ENCODE measurements at places on chromosomes 5 and 9.

DNA sequence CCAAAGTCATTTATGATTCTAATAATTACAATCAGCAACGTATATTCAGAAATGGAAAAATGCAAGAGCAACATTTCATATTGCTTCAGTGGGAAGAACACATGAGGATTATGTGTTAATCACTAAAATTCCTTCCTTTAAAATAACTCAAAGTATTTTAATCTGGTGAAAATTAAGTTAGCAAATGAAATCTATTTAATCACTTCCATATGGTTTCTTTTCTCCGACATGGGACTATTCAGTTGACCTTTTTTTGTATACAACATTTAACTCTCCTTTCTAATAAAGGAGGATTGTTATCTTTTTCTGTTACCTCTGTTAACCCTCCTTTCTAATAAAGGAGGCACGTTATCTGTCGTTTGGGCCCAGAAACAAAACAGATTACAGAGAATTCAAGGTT, 59.9 kb downstream of the HOMER1 start:
- DNase-seq, result no peak

DNA sequence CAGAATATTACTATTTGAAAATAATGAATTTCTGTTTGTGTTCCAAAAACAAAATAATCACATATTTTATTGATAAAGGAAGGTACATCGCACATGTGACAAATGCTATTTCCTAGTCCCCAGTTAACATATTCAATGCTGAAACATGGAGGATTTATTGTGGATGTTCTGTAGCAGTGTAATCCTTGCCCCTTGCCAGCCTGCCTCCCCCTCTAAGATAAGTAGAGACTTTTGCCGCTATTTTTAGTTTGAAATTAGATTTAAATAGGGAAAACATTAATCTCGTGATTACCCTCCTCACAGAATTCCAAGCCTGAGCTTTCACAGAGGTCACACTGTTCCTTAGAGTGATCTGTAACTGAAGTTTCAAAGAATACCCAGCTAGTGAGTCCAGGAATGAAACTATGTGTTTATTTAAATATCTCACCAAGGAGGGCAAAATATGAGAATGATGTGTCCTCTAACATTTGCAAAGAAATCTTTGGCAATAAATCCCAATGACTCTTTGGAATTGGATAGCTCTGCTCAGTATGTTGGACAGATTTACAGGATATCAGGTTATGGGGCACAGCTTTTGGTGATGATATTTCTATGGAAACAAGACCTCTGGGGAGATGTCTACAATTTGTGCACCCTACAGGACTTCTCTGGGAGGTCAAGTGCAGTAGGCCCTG, 17.3 kb downstream of the CTXN3 start:
- DNase-seq, result no peak

DNA sequence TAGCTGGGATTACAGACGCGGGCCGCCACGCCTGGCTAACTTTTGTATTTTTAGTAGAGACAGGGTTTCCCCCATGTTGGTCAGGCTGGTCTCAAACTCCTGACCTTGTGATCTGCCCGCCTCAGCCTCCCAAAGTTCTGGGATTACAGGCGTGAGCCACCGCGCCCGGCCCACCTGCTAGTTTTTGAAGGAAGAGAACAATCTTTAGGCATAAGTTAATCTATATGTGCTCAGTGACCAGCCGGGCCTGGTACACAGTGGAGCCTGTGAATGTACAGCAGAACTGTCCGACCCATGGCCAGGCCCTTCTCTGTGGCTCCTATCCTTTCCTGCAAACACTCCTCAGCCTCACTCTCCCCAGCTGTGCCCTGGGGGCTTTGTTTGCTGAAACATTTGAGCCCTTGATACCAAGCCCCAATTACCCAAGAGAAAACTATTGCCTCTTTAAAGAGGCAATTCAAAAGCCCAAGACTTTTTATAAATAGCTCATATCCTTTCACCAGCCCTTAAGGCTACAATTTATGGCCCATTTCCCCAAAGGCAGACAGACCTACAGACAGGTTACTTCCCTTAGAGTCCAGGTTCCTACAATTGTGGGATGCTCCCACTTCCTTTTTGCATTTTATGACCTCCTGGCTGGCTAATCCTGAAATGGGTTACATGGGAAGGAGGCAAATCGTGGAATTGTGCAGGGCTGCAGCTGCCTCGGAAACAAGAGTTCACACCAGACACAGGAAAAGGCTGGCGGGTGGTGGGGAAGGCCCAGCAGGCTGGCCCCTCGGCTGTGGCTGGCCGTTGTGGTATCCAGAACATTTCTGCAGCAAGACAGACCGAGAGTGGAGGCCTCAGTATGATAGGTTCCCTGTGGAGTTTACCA, 37.5 kb downstream of the SPRY4 start:
- DNase-seq, result no peak

DNA sequence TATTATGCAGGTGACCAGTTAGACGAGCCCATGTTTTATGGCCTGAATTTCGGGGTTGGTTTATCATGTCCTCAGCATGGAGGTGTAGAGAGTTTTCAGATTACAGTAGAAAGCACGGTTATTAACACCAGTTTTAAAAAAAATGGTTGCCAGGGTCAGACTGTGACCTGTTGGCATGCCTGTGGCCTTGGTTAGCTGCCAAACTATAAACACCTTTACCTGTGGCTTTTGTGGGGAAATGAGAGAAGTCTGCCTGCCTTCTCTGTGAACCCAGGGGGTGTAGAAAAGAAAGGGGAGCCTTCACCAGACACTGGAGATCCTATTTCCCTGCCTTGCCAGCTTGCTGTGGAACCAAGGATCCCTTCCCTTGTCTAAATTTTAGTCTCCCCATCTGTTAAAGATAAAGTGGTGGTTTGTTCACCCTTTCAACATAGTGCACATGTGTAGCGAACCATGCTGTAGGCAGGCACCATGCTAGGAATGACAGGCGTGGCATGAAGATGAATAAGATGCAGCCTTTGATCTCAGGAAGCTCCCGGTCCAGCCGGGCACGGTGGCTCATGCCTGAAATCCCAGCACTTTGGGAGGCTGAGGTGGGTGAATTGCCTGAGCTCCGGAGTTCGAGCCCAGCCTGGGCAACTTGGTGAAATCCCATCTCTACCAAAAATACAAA, 6.1 kb upstream of the PHF19 start:
- DNase-seq, result no peak

DNA sequence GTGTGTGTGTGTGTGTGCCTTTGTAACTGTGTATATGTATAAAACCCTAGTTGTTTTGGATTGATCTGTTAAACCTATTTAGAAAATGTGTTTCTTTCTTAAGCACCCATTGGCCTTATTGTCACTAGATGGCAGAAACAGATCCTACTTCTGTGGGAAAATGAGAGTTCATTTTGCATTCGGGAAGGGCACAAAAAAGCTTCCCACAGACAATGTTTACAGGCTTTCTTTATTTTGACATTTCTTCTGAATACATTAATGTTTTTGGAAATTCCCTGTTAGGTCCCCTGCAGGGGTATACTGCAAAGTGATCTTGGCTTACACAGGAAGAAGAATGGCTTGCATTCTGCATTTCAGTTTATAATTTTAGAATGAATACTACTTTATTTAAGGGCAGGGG, 481.8 kb upstream of the ARRDC3 start:
- no peak for DNase-seq

DNA sequence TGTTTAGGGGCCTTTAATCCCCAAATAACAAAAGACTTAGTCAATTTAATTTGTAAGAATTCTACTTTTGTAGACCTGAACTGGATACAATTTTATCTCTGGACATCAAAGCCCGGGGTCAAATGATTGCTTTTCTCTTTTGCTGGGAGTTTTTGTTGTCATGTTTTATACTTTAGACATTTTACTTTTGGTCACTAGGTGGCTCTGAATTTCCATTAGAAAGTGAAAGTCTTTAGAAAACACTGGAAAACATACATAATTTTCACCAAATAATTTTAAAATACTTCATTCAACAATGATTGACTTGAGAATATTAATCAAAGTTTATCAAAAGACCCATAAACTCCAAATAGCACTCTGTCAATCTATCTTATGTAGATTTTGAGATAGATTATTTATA, 2.8 kb upstream of the PCA3 start:
- no peak for DNase-seq

GRCh38 chr5:42854795-42855194, 43.1 kb upstream of the SELENOP start:
- no peak for DNase-seq

Data from hematopoietic multipotent progenitor cell treated with erythropoietin and hydrocortisone succinate and interleukin-3 and kit ligand, for 17 days (in vitro differentiated cells).